ENCODE measurements at places on chromosomes 16 and 17.

DNA sequence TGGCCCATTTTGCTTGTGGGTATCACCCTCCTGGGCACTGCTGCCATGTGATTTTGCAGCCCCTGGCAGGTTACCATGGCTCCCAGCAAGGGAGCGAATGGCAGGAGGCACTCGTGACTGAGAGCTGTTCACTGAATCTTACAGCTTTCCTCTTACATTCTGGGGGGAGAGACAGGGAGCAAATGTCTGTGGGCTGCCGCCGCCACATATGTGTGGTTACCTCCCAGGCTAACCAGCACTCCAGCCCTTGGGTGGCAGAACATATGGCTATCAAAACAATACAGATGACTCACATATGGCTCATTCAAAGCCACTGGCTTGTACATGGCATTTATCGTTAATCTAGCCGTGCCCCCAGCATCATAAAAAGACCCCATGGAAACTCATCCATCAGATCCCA, 19.8 kb downstream of the GTF3C1 start:
- no peak for DNase-seq

DNA sequence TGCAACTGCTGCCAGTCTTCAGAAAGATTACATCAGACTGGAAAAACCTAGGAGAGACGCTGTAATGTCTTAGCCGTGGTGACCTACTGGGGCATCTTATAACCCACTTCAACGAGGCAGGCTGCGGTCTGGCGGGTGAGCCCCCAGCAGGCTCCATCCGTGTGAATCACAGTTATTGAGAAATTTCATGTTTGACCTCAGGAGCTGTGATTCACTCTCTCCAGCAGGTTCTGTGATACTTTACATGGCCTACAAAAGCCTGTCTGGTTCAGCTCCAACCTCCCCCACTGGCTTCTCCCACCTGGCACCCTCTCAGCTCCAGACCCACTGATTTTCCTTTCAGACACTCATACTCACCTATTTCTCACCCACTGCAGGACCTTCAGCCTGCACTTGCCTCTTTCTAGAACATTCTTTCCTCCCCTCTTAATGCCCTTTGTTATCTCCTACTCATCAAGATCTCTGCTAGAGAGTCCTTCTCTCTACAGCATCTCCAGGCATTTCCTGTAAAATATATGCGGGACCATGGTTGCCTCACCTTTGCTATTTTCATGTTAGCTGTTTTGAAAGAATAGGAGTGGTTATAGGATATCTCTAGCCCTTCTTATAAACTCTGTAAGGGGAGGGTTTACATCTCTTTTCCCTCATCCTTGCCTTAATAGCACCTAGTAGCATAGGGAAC, 227.9 kb downstream of the MAF start:
- peak; percentile 14 for DNase-seq

DNA sequence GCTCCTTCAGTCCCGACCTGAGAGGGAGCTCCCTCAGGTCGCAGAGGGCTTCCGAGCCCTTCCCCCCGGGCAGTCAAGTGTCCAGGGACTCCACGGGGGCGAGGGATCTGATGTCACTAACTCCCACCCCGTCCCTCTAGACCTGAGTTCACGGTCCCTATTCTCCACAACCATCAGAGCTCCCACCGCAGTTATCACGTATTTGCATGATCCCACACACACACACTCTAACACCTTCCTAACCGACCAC, 3.7 kb upstream of the PER1 start:
- DNase-seq: no peak

DNA sequence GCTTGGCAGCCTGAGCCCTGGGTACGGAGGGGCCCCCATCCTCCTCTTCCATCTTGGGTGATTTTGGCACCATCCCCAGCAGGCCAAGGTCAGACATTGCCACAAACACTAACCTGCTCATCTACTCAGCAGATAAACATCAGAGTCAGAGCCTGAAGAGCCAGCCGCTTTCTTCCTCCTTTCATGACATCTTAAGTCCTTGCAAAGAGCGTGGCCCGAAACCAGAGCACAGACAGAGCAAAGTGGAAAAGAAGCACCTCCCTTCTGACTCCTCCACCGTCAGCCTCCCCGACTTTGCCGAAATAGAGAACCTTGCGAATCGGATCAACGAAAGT, 60.4 kb upstream of the RPH3AL start:
- no peak for DNase-seq
